ENCODE measurements at places on chromosomes 2 and 18.

DNA sequence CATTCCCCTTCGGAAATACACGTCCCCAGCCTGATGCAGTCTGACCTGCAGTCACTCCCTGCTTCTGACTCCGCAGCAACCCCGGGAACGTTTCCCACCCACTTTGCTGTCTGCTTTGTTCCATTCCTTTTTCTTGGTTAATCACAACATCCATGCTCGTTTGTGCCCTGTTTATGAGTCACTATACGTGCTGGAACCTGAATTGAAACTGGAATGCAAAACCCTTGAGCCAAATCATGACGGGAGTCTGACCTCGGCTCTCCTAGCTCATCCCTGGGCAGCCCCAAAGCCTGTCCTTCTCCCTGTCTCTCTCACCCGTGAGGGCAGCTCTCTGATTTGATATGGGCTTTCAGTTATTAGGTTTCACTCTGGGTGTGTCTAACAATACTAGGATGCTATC, 57.1 kb upstream of the RNF152 start:
- DNase-seq = no peak

GRCh38 chr18:51275712-51276476, 78.4 kb upstream of the MEX3C start:
- no peak for DNase-seq

GRCh38 chr18:27627927-27628326, 442.8 kb upstream of the CHST9 start:
- no peak for DNase-seq

DNA sequence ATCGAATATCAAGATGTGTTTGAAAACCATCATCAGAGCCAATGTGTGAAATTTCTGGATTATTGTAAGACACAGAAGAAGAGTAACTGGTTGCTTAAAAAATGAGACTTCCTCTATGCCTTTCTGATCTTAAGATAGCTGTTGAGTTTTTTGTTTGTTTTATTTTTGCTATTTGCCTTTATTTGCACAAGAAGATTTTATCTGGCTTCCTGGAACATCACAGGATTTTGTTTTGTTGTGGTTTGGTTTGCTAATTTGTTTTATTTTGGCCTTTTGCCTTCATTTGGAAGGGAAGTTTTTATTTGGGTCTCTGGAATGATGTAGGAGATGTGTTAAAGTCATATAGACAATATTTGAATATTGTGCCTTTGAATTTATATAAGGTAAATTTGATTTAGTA, 3.9 kb upstream of the CYTIP start:
- no peak for DNase-seq

DNA sequence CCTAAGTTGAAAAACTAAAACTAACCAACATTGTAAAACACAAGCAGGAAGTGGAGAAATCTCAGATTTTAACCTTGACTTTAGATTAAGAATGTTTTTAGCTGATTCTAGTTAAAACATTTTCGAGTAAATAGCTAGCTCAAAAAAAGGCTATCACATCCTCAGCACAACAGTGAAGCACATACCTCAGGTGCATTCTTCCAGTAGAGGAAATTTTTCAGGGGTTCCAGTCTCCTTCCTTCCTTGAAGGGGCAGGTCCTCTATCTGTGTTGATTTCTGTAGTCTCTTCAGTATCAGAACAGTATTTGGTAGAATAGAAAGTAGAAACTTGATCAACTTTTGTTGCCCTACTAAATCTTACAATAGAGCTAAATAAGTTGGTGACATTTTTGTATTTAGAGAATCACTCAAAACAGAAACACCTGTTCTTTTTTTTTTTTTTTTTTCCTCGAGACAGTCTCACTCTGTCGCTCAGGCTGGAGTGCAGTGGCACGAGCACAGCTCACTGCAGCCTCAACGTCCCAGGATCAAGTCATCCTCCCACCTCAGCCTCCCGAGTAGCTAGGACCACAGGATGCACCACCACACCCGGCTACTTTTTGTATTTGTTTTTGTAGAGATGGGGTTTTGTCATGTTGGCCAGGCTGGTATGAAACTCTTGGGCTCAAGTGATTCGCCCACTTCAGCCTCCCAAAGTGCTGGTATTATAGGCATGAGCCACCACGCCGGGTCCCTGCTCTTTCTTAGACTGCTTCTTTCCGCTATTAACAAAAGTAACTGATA, 6.9 kb upstream of the GPR155 start:
- no peak for DNase-seq

DNA sequence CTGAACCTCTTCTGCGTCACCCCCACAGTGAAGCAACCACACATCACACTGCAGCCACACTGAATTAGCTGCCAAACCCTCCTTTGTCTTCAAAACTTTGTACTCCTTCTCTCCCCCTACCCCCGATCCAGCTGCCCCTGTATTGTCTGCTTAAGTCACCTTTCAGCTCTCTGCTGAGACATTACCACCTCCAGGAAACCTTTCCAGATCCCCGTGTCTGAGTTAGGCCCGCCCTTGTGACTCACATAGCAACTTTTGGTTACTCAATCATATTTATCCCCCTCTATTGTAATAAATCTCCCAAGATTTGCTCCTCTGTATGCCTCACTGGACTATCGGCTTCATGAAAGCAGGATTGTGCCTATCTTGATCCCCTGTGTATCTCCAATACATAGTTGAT, 82.8 kb upstream of the CDCA7 start:
- DNase-seq = no peak

DNA sequence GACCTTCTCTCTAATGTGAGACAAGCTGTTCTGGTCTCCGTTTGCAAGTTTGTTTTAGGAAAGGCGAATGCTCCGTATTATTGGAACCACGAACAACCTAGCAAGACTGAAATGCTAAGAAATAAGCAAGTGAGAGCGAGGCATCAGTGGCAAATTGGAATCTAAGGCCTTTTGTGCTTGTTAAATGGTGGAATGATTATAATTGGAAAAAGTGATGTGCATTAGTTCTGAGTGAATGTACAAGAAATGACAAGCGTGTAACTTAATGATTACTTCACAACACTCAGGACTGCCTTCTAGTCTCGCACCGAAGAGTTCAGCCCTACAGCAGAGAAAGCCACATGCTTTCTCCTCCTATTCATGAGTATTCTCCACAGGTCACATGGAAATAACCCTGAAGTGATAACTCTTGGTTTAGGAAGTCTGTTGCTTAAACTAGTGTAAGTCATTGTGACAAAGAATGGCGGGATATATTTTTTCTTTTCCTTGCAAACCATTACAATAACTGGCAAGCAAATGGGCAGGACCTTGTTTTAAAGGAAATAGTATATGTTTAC, 392.2 kb upstream of the FIGN start:
- no peak for DNase-seq

DNA sequence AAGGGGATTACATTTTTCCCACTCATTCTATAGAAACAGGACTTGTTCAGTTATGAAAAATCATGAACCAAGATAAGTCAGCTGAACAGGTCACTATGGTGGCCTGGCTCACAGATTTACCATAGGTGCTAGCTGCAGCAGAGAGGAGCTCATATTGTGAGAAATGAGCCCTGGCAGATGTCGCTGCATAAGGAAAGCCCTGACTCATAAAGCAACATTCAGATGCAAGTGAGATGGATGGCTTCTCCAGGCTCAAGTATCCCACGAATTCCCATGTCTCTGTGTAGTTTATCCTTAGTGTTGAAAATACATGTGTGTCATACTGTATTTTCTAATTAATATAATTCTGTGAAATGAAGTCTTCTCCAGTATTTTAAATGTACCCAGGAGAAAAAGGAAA, 115.0 kb upstream of the LHCGR start:
- no peak for DNase-seq

- no peak for DNase-seq
Measured at GRCh38 chr2:8925411-8925810, 78.1 kb downstream of the MBOAT2 start.

- no peak for DNase-seq
Measured at GRCh38 chr2:188819792-188820191, 154.4 kb upstream of the COL3A1 start.

DNA sequence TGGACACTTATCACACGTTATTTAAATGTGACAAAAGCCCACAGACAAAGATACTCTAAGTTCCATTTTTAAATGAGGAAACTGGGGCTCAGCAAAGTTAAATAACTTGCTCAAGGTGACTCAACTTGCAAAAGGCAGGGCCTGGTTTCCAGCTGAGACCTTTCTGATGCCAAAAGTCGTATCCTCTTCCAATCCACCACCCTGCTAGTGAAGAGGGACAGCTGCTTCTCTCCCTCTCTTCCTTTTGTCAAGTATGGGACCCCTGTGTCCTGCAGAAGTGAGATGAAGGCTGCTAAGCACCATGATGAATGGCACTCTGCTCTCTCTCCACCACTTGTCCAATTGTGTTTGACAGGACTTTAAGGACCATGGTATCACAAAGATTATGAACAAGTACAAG, 140.9 kb downstream of the DYM start:
- no peak for DNase-seq

- DNase-seq = no peak
Measured at GRCh38 chr2:238498691-238499295, 72.1 kb downstream of the ASB1 start.

GRCh38 chr2:214995926-214996670, 142.3 kb downstream of the ABCA12 start:
- no peak for DNase-seq

DNA sequence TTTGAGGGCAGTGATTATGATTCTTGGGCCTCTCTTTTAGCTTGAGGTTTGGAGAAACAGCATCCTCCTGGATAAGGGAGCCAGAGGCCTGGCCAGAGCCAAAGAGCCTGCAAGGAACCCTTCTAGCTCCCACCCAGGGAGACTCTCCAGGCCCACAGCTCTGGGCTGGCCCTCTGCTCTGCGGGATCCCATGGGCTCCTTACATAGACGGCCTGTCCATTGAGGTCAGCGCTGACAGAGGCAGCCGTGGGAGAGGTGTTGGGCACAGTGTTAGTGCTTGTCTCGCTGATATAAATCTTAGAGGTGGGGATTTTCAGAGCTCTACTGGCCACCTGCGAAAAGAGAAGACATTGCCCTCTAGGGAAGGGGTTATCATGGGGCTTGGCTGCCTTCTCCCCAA, 67.2 kb downstream of the XDH start:
- DNase-seq = no peak

- DNase-seq = no peak
Measured at GRCh38 chr2:5781679-5782078, 89.5 kb downstream of the SOX11 start.

- DNase-seq = no peak
Measured at GRCh38 chr2:234861841-234862735, 89.7 kb upstream of the SH3BP4 start.

DNA sequence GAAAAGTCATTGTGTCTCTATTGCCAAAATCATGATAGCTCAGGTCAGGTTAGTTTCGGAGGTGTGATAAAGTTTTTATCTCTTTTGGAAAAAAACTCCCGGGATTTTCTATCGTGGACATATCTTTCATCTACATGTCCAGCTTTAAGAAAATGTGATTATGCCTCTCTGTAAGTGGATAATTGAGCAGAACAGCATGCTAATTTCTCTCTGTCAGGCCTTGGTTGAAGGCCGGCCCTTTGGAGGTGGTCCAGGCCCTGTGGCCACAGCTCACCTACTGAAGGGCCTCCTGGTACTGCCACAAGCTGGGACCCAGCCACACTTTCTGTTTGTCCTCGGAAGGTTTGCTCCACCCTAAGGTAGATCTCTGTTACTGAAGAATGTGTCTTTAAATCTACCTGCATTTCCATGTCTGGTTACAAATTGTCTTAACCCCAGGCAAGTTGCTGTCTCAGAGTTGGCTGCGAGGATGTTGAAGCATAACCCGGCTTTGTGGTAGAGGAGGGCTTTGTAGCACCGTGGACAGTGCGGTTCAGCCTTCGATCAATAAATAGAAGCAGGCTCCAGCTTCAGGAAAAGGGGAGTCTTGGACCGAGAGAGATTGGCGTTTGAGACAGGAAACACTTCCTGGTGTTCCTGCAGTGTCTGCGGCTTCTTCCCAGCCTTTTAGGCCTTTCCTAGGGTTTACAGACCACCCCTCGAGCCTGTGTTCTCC, 25.5 kb downstream of the TCF7L1 start:
- no peak for DNase-seq

- no peak for DNase-seq
Measured at GRCh38 chr2:151182899-151183809, 78.5 kb downstream of the RBM43 start.

- DNase-seq = no peak
Measured at GRCh38 chr18:13368080-13368813, 149.7 kb downstream of the LDLRAD4 start.

GRCh38 chr2:158965107-158965506, 3.3 kb upstream of the TANC1 start:
- no peak for DNase-seq

DNA sequence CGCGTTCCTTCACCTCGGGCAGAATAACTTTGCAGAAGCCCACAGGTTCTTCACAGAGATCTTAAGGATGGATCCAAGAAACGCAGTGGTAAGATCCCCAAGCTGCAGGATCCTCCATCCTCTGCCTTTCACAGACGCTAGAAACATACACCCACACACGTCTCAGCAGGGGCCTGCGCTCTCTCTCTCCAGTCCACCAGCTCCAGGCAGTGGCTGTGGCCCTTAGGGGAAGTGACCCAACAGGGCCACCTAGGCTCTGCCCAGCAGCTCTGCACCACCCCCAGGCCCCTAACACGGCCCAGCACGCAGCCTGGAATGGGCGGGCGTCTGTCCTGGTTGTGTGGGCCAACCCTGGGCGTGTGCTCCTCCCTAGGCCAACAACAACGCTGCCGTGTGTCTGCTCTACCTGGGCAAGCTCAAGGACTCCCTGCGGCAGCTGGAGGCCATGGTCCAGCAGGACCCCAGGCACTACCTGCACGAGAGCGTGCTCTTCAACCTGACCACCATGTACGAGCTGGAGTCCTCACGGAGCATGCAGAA, 40.4 kb downstream of the ADI1 start:
- no peak for DNase-seq

DNA sequence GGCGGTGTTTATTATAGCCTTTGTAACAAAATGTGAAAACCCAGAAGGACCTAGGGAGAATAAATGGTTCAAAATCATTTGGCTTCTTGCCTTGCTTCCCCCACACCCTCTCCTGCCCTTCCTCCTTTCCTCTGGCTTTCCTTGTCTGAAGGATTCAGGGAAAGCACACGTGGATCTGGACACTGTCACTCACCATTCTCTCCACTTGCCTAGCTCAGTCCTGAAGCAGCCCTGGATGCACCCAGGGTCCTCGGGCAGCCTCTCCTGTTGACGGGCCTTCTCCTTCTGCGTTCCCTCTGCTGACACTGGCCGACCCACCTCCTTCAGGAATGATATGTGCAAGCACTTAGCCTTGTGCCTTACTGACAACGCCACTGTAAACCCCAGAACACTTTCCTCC, 68.4 kb downstream of the FAM210A start:
- no peak for DNase-seq

- no peak for DNase-seq
Measured at GRCh38 chr2:36371928-36372391, 16.4 kb downstream of the CRIM1 start.

DNA sequence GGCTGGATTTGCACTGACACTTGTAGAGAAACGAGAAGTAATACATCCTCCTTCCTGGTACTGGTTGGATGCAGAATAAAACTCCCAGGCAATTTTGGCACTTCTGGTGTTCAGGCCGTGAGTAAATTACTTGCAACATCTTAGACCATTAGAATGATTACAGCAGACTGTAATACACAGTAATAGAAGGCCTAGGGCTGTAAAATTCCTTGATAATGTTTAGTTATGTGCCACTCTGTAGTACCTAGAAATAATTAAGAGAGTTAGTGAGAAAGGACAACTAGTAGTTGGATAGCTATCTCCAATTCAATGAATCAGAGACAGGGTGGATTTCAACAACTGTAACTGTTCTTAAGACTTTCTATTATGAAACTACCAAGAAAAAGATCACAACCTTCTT, 356.3 kb upstream of the SETBP1 start:
- no peak for DNase-seq

- DNase-seq = no peak
Measured at GRCh38 chr2:127255721-127256120, 35.6 kb upstream of the CYP27C1 start.

Measured in suppressor macrophage treated with lipopolysaccharide for 4 hours (primary cell).